ENCODE measurements at places on chromosomes 2 and 18. TPM values are rescaled to one million over a fixed set of nuclear protein-coding genes. Genes with fewer than 3 reads are reported as not detected.
A peak's percentile ranks its signal among the peaks of the same experiment; 100 is the strongest.

GRCh38 chr2:79573895-79574674 lies 61.2 kb downstream of the CTNNA2 start:
- no peak for DNase-seq

GRCh38 chr2:48584551-48584950 lies 33.1 kb upstream of the GTF2A1L start:
- DNase-seq: no peak

DNA sequence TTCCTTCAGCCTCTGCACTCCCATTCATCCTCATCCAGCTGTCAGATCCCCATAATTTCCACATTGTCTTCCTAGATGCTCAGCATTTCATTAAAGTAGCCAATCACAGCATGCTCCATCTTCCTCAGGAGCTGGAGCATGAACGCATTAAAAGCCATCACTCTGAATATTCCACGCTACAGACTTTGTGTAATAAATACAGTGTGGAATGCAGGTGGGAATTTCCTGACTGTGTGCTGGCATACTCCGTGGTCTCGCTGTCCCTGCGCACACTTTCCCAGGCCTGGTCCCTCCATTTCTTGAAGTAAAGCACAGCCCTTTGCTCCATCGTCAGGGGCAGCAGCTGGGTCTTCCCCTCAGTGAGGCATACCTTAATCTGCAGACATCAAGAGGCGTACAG lies 123.7 kb upstream of the NCK2 start:
- no peak for DNase-seq

DNA sequence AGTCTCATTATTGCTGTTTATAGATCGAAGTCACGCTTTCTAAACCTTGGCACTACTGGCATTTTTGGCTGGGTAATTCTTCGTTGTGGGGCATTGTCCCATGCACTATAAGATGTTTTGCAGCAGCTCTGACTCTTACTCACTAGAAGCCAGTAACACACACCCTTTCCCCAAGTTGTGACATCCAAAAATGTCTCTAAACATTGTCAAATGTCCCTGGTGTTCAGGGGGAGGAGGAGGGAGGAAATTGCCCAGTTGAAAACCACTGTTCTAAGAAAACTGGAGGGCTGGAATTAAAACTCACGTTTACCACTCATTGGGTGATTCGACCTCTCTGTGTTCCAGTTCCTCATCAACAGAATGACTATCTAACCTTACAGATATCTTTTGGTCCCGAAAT lies 115.7 kb upstream of the KLF7 start:
- DNase-seq: no peak

GRCh38 chr2:206064077-206064476 lies 21.9 kb downstream of the INO80D start:
- DNase-seq: no peak

- DNase-seq: no peak
These were observed 68.3 kb upstream of the ACYP2 start for GRCh38 chr2:54047091-54047490.

DNA sequence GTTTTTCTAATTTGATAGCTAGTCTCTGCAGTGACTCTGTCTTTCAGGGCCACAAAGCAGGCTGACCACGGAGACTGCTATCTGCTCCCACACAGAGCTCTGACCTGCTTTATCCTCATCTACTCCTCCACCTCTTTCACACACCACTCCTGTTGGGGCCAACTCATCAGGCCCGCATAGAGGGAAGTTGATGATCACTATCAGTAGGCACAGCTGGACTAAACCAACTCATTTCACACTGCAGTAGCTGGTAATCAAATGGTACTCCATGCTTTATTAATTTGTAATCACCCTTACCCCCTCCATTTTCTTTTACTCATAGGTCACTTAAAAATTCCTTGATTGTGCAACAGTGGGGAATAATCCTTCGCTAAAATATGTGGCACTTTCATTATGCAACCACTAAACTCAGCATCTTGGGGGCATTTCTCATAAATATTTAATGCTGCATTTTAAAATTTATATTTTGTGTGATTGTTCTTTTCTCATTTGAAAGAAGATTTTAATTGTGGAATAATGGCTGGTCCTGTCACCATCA lies 249.8 kb upstream of the GCFC2 start:
- DNase-seq: no peak

DNA sequence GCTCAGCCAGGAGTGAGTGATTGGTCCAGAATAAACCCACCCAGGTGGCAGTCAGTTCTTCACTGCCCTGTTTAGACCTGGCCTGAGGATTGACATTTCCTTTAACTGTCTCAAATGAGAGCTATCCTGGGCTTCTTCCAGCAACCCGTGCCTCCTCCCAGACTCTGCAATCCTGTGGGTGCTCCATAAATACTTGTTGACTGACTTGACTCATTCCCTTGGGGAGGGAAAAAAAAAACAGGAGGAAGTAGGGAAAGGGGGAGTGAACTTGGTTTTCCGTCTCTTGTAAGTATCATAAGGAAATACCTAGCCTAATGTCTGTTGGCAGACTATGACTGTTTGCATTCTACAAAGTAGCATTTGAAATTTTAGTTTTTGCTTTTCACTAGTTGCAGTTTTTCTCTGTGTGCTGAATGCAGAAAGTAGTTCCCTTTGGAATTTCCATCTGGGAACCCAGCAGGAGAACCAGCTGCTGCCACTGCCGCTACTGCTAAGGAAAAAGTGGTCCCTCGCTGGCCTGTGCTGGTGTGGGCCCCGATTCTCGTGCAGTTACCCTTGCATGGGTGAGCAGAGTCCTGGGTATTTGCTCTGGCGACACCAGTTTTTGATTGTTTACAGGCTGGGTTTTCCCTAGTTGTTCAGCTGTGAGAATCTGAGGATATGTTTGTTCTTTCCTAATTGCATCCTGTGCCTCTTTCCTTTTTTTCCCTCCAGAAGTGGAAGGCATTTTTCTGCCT lies 78.8 kb downstream of the TGOLN2 start:
- peak; percentile 86 for DNase-seq

- no peak for DNase-seq
These were observed 13.5 kb upstream of the DARS1 start for GRCh38 chr2:135998879-135999278.

DNA sequence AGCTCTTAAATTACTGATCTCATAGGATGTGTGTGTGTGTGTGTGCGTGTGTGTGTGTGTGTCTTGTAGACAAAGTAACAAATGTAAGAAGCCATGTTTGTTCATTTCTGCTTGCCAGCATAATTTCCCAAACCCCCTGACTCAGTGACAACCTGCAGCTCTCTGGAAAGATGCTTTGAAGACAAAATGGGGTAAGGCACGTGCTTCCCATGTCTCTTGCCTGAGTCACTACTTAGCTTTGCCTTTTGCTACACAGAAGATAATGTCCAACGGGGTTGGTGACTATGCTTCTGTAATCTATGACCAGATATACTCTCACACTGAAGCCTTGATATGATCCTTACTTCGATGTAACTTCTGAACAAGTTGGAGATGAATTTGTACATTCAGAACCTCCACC lies 332.0 kb downstream of the SLC4A3 start:
- DNase-seq: peak; percentile 68

- DNase-seq: no peak
These were observed 53.5 kb upstream of the C2orf15 start for GRCh38 chr2:99088017-99088416.

- peak; percentile 33 for DNase-seq
These were observed 73.6 kb downstream of the COPS8 start for GRCh38 chr2:237159006-237159911.

DNA sequence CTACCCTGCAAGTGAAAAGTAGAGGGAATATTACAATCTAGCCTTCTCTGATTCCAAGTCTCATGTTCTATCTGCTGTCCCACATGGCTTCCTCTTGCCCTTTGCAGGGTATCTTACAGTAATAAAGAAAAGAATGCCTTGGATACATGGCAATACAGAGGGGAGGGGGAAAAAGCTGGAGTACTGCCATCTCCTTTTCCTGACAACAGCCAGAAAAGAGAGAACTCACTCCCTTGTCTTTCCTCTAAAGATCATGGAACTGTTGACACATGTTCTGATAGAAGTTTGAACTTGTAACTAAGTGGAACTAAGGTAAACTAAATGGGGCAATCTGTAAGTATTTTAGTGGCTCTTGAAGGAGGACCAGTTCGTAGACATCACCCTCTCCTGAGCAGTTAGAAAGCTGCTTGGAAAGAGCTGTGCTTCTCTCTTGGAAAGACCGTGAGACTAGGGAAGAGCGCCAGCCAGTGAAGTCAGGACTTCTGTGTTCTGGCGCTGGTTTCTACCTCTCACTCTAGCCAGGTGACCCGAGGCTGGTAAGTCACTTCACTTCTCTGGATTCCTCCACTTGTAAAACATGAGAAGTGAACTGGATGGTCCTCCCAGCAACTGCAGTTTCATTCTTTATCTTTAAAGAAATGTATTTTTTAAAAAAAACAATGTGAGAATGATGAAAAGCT lies 242.3 kb upstream of the FOSL2 start:
- DNase-seq: no peak

DNA sequence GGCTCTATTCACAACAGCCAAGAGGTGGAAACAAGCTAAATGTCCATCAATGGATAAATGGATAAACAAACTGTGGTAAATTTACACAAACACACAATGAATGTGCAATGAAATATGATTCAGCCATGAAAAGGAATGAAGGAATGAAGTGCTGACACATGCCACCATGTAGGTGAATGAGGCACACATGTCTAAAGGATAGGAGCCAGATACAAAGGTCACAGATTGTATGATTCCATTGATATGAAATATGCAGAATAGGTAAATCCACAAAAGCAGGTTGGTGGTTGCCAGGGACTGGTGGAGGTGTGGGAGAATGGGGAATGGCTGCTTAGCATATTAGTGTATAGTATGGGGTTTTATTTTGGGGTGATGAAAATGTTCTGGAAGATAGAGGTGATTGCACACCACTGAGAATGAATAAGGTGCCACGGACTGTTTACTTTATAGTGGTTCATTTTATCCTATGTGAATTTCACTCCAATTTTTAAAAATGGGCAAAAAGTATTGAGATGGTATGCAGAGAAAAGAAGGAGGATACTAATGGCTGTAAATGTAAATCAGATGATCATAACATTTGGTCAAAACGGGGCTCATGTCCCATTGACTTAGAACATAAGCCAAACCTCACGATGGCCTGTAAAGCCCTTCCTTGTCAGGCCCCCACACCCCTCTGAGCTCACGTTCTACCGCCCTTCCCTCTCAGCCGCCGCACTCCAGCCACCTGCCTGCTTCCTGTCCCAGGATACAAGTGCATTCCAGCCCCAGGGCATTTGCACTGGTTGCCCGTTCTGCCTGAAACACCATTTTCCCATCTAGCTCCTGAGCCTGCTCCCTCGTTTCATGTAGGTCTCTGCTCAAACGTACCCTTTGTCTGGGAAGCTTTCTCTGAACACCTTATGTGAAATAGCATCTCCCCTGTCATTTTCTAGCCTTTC lies 165.5 kb downstream of the DDX1 start:
- DNase-seq: no peak

- peak; percentile 90 for DNase-seq
These were observed 42.1 kb upstream of the EHBP1 start for GRCh38 chr2:62663411-62663810.

- DNase-seq: peak; percentile 34
These were observed 5.3 kb upstream of the FLACC1 start for GRCh38 chr2:201362396-201362795.

DNA sequence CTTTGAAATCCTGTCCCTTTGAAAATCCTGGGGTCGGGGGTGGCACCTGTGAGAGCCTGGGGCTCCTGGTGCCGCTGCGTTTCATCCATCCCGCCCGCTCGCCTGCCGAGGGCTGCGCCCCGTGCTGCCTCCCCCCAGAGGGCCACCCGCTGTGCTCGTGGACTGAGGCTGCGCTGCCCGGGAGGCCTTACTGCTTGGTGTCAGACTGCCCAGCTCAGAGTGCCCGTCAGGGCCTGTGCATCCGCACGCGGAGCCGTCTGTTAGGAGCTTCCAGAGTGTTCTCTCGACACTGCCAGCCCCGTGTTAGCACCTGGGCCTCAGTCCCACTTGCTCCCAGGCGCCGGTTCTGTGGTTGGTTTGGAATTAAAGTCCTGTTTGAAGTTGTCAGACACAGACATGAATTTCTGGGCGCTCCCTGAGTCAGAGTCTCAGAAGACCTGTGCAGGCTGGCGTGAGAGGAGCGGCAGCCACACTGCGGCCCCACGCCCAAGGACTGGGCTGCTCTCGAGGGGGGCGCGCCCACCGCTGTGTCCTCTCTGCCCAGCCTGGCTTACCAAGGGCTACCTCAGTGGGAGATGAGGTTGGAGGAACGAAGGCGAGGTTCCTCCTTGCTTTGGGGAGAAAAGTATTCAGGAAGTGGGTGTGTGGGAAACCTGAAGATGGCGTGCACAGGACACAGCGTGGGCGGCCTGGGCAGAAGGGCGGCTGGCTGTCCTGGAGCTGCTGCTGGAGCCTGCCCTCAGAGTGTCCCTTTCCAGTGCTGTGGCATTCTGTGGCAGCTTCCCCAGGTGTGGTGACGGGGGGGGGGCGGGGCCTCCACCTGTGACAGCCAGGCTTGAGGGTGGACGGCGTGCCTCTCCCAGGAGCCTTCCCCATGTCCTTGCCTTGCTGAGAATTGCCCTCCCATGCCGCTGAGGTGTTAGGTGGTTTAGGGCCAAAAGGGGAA lies 14.1 kb downstream of the DTYMK start:
- DNase-seq: no peak

DNA sequence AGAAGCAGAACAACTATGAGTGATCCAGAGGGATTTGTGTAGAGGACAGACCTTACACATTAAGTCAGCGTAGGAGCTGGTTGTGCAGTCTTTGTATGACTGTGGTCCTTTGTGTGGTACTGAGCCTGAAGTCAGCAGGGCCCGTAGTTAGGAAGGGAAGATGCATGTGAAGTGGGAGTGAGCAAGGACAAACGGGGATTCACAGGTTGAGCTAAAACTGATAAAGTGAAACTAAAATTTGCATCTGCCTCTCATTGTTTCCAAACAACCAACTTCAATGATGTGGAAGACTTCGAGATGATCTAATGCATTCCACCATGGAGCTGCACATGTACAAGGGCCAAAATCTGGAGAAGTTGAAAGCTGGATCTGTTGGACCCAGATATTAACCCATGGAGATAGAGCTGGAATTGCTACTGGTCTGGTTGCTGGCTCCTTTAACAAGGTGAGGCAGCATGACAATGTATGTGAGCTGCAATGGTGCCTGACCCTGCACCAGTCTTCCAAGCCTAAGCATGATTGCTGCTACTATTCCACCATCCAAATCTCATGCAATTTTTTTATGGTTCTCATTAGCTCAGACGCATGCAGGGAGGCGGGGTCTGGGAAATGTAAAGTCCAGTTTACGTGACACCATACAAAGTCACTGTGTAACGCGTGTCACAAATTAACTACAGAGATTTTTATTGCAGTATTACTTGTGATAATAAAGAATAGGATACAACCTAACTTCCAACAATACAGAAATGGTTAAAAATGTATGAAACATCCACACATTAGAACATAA lies 12.1 kb upstream of the CYBRD1 start:
- no peak for DNase-seq

Gene GPC1
- total RNA-seq: 430 TPM

Gene LRPPRC
- 75.6 TPM for total RNA-seq

Gene CDH2
- total RNA-seq: 194 TPM

Gene ZDBF2
- total RNA-seq: 12.6 TPM

Gene CNTNAP5
- not detected for total RNA-seq

Gene NGEF
- 0.20 TPM for total RNA-seq

Gene CABYR
- total RNA-seq: 1.6 TPM

Gene BIRC6
- 52.6 TPM for total RNA-seq

Gene REG1B
- total RNA-seq: not detected

Data from HFFc6 (cell line).